Heart left ventricle (tissue), 16 donors: ENCODE measurements at places on chromosomes 1 and 21. TPM values are rescaled to one million over a fixed set of nuclear protein-coding genes. Genes with fewer than 3 reads are reported as not detected.

The CORT gene
- total RNA-seq = 0.19 TPM

The KIF21B gene
- total RNA-seq = 0.46 TPM

The DCAF6 gene
- total RNA-seq = 145 TPM

The TRIM63 gene
- total RNA-seq = 154 TPM

The HFM1 gene
- 5.8 TPM for total RNA-seq

The AHCTF1 gene
- total RNA-seq = 24.1 TPM

The TACSTD2 gene
- total RNA-seq = 0.29 TPM
